ENCODE measurements at places on chromosomes 11 and 22. TPM values are rescaled to one million over a fixed set of nuclear protein-coding genes. Genes with fewer than 3 reads are reported as not detected.

DNA sequence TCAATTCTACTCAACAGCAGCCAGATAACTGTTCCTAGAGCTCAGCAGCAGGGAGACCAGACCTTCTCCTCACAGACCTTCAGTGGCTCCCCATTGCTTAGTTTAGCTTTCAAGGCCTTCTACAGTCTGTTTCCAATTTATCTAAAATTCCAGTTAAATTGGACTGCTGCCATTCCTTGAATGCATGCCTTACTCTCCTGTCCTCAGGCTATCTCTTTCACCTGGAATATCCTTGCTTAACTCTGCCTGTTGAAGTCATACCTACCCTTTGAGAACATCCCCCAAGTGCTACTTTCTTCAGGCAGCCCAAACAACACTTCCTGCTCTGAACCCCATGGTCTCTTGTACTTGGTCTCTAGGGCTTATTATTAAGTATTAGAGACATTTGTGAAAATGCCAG is 120.7 kb upstream of the TENM4 start:
- no peak for DNase-seq

DNA sequence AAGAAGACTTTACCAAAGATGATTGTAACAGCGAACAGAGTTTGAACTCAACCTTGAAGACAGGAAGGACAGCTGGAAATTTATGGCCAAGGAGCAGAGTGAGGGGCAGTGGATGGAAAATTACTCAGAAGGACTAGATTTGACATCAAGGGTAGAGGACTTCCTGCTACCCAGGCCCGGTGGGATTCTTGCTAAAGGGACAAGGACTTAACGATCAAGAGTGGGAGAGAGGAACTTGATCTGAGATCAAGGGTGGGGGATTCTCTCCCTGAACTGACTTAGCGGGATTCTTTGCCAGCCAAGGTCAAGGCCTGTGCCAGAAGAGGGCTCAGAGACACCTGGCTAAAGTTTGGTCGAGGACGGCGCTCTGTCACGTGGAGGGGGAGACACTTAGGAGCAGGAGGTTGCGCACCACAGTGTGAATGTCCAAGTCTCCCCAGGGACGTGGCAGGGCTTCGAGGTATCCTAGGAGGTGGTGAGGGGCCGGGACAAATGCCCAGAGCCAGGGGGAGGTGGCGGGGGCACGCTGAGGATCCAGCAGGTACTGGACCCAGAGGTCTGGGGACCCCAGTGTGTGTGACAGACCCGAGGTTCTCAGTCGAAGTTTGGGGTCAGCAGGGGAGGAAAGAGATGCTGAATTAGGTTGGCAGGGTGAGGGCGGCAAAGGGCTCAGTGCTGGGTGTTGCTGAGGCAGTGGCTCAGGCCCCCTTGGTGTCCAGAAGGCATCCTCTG is 46.1 kb upstream of the SHISAL1 start:
- no peak for DNase-seq

SLC25A18 gene
- 0.32 TPM for total RNA-seq

BCO2 gene
- total RNA-seq = 3.0 TPM

DNA sequence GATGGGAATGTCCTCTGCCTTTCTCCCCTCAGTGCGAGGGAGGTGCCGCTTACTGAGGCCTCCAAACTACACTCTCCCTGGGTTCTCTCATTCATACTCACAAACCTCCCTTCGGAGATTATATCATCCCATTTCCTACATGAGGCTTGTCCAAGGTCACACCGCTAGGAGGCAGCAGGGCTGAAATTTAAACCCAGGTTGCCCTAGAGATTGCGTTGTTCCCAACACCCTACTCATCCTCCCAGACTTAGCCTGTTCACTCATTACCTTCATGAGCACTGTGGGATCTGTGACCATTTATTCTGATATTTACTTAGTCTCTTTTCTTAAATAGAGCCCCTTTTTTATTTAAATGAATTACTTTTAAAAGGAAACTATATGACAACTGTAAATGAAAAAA is 31.1 kb downstream of the SDHAF2 start:
- DNase-seq = no peak

DNA sequence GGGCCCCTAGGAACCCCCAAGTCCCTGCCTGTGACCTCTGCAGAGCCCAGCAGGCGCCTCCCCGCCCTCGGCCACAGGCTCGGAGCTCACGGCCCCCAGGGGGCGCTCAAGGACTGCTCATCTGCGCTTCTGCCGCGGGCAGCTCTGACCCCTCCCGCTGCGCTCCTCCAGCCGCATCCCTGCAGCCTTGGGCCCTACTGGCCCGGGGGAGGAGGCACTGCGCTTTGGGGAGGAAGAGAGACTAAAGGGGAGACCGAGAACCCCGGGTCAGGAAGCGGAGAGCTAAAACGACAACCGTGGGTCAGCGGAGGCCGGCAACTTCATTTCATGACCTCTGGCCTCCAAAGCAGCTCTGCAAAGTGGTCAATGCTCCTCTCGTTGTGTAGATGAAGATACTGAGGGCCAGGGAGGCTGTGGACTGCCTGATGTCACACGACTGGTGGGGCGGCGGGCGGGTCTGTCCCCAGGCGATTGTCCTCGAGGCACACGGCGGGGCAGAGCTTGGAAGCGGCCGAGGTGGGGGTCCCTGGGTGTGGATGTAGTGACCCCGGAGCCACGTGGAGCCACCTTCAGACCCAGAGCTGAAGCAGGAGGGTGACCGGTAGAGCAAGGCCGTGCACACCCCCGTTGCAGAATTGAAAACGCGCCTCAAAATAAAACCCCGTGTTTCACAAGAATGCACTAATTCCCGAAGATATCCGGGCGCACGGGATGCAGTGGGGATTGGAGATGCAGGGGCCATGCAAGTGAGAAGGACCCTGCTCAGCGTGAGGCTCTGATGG is 2.7 kb upstream of the KRTAP5-6 start:
- peak; percentile 67 for DNase-seq

DNA sequence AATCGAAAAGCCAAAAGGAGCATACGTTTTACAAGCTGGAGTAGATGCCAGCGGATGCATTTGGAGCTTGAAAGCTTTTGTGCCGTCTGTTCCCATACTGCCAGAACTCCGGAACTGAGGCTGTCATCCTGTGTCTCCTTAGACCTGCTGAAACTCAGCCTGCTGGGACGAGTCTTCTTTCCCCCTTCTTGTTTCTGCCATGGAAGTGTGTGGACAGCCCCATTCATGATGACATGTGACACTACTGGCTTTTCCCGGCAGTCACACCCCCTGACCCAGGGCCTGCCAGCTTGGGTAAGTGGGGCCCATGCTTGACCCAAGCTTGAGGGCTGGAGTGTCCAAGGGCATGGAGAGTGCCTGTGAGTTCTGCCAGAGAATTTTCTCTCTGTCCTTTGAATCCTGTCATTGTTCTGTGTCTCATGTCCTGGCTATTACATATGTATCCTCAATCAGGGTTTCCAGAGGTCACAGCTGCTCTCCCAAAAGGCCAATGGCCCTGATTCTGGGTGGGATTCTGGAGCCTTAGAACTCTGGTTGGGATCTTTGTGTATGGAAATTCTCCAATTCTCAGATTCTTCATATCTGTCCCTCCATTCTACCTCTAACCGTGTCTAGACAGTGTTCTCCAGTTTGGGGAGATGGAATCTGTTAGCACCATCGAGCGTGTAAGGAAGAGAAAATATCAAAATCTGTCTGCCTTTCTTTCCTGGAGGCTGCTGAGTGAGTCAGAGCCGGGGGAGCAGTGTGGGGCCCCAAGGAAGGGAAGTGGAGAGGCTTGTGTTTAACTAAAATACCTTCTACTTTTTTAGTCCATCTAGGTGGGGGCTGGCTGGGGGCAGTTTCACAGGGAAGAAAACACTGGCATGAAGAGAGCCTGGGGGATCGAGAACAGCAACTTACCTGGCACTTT is 73.2 kb downstream of the KIAA1671 start:
- DNase-seq = peak; percentile 46

PKNOX2 gene
- total RNA-seq = 2.9 TPM

GRCh38 chr11:71153005-71153390 is 99.4 kb downstream of the SHANK2 start:
- DNase-seq = peak; percentile 49

- DNase-seq = no peak
Measured at GRCh38 chr11:83115026-83115425, 41.9 kb upstream of the PCF11 start.

GRCh38 chr22:20102203-20102780 is 13.6 kb upstream of the RANBP1 start:
- DNase-seq = no peak

IGLL1 gene
- total RNA-seq = not detected

- no peak for DNase-seq
Measured at GRCh38 chr22:30474683-30475424, 3.0 kb upstream of the SEC14L3 start.
